Fibroblast of the aortic adventitia (primary cell): ENCODE measurements at places on chromosomes 5 and 9. TPM values are rescaled to one million over a fixed set of nuclear protein-coding genes. Genes with fewer than 3 reads are reported as not detected.

Gene HACD4
- 0.82 and 4.8 TPM in 2 replicates for total RNA-seq

Gene CDH9
- total RNA-seq: 0.16 TPM in 1 of 2 replicates, not detected in the other

Gene PDGFRB
- total RNA-seq: 111 and 180 TPM in 2 replicates

Gene GNAQ
- total RNA-seq: 58.0 and 104 TPM in 2 replicates

Gene FAM81B
- total RNA-seq: not detected in 2 replicates

Gene GCNT4
- 2.5 and 9.3 TPM in 2 replicates for total RNA-seq

Gene ARL14EPL
- total RNA-seq: 0.18 TPM in 1 of 2 replicates, not detected in the other

Gene NUP188
- 37.0 and 69.1 TPM in 2 replicates for total RNA-seq

Gene FOXI1
- total RNA-seq: not detected in 2 replicates

Gene DAB2IP
- 11.4 and 17.4 TPM in 2 replicates for total RNA-seq

Gene CD74
- 0.41 and 1.1 TPM in 2 replicates for total RNA-seq

Gene INSL4
- not detected in 2 replicates for total RNA-seq

Gene PLAC8L1
- total RNA-seq: 0.98 TPM in 1 of 2 replicates, not detected in the other

Gene C5
- 2.9 and 13.8 TPM in 2 replicates for total RNA-seq

Gene DMRT3
- not detected in 2 replicates for total RNA-seq

Gene PCDHA5
- 0.08 and 0.09 TPM in 2 replicates for total RNA-seq

Gene SNCB
- not detected in 2 replicates for total RNA-seq

Gene CD14
- total RNA-seq: 0.36 and 4.4 TPM in 2 replicates

Gene F2RL1
- total RNA-seq: 3.1 and 35.1 TPM in 2 replicates

Gene SLC34A3
- total RNA-seq: not detected in 2 replicates

Gene ACTBL2
- total RNA-seq: not detected in 2 replicates

Gene GARNL3
- total RNA-seq: 1.1 and 2.5 TPM in 2 replicates

Gene FGF18
- 0.54 TPM in 1 of 2 replicates, not detected in the other for total RNA-seq

Gene LTC4S
- total RNA-seq: 1.5 and 3.3 TPM in 2 replicates

Gene WNT8A
- not detected in 2 replicates for total RNA-seq

Gene HNRNPK
- total RNA-seq: 207 and 445 TPM in 2 replicates

Gene PHYHD1
- 8.5 and 13.1 TPM in 2 replicates for total RNA-seq

Gene PRXL2C
- 12.8 and 40.0 TPM in 2 replicates for total RNA-seq

Gene IFNW1
- not detected in 2 replicates for total RNA-seq

Gene BBLN
- total RNA-seq: 37.4 and 63.4 TPM in 2 replicates

Gene ACSL6
- not detected in 2 replicates for total RNA-seq

Gene CCNO
- 0.18 TPM in 1 of 2 replicates, not detected in the other for total RNA-seq

Gene PTGER4
- total RNA-seq: 0.57 and 12.0 TPM in 2 replicates

Gene TSSK1B
- 1.4 TPM in 1 of 2 replicates, not detected in the other for total RNA-seq

Gene GPR150
- 0.27 and 0.98 TPM in 2 replicates for total RNA-seq

Gene NR2F1
- total RNA-seq: 8.0 and 20.5 TPM in 2 replicates
